ENCODE measurements at places on chromosomes 1 and 21.

DNA sequence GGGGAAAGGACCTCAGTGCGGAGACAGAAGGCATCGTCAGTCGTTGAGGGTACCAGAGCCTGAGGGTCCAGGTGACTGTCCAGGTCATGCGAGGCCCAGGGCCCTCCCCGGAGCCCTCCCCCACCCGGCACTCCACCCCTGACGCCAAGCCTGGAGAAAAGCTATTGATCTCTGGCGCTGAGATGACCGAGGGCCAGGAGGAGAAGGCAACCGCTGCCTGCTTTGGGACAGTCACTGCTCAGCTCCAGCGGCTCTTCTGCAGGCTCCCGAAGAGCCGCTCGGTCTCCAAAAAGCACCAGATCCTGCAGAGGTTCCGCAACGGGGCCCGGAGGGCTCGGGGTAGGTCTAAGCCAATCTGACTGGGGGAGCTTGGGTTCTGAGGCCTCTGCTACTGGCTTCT lies 10.9 kb downstream of the RASSF5 start:
- DNase-seq = no peak

DNA sequence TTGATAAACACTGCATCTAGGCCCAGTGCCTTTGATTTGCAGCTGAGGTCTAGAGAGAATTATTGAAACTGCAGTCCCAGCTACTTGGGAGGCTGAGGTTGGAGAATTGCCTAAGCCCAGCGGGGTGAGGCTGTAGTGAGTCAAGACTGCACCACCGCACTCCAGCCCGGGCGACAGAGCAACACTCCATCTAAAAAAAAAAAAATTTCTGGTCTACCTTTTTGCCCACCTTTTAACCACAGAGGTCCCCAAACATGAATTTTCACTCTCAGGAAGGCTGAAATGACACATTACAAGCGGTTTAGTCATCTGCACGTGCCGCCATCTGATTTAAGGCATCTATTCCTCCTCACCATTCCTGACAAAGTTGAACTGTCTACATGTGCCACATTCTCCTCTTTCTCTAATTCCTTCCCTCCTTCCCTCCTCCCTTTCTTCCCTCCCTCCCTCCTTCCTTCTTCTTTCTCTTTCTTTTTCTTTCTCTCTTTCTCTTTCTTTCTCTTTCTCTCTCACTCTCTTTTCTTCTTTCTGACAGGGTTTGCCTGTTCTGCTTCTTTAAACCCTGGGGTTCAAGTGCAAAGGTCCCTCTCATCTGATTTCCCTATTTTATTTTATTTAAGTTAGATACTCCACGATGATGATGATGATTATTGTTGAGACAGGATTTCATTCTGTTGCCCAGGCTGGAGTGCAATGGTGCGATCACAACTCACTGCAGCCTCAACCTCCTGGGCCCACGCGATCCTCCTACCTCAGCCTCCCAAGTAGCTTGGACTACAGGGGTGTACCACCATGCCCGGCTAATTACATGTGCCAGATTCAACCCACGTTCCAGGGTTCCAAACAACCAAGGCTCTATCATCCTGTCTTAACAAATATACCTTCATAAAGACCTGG lies 3.0 kb upstream of the SOD1 start:
- DNase-seq = no peak

DNA sequence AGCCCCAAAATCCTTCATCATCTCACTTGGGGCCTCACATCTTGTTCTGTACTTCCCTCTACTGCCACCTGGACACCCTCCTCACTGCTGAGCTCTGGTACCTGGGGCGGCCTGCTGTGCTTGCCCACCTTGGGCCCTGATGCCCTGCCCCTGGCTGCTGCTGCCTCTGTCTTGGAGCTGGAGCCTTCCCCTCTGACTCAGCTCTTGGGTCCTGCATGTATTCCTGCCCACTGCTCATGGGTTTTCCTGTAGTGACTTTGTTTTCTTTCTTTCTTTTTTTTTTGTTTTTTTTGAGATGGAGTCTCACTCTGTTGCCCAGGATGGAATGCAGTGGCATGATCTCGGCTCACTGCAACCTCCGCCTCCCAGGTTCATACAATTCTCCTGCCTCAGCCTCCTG lies 37.5 kb downstream of the TRAPPC10 start:
- no peak for DNase-seq

GRCh38 chr1:202804126-202804525 lies 4.1 kb downstream of the KDM5B start:
- no peak for DNase-seq

DNA sequence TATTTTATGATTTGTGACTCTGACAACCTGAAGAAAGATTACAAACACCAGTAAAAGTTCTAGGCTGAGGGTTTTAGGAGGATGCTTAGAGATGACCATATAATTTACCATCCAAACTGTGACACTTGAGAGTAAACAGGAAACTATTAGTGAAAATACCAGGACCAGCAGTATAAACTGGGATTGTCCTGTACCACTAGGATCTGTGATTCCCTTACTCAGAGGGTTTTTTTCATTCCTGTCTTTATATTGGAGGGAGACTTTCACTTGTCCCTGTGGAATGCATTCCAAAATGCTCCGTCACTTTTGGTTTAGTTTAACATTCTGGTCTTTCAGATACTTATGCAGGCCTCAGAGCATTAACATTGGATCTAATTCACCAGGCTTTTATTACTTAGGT lies 482.9 kb downstream of the PTBP2 start:
- no peak for DNase-seq

- DNase-seq = no peak
Observed at GRCh38 chr1:36965275-36966159, 68.8 kb downstream of the GRIK3 start.

Data from COR-L47 (cell line).